Activated T-cell treated with anti-CD3 and anti-CD28 coated beads for 4 hours (primary cell): ENCODE measurements at places on chromosomes 12 and 14.

GRCh38 chr14:56122301-56122700 is 4.1 kb downstream of the PELI2 start:
- no peak for DNase-seq

DNA sequence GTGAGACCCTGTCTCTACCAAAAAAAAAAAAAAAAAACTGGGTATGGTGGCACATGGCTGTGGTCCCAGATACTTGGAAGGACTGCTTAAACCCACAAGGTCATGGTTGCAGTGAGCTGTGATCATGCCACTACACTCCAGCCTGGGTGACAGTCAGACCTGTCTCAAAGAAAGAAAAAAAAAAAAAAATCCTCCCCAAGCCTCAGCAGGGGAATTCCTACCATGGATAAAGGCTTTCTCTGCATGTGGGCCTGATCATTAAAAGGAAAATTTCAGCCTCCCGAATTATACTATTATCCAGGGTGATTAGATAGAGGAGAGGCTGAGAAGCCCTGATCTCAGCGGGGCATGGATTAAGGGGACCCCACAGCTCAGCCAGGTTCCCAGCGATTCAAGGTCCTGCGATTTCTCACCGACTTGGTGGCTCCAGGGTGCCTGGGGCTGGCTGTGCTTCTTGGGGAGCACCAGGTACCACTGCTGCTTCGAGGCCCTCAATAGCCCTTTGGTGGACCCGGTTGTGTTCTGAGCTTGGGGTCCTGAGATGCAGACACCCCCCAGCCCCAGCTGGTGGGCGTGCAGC is 5.6 kb downstream of the SH2B3 start:
- DNase-seq = no peak

DNA sequence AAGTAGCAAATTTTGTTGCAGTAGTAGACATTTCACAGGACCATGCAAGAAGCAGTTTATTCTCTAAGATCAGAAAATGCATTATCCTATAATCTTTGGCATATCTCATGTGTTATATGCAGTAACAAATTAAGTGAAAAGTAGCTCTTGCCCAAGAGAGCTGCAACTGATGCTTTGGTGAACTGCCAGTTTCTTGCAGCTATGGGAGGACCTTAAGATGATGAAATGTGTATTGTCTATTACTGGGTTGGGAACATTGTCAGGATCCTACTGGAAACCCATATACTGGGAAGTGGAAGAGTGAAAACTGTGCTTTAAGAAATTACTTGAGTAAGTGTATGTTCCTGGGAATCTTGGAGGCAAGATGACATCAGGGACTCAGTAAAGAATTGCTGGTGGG is 238.8 kb downstream of the DACT1 start:
- no peak for DNase-seq

DNA sequence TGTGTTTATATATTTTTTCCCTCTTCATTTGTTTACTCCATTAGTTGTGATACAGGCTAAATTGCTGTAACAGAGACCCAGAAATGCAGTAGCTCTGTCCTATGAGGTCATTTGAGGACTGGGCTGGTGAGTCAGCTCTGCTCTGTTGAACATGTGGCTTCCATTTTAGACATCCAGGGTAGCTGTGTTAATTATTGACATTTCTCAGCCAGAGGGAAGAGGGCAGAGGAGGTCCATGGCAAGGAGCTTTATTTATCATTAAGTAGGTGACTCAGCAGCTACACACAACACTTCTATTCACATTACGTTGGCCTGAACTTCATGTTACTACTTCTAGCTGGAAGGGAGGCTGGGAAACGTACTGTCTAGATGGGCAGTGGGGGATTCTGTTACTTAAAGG is 85.4 kb downstream of the PTCSC3 start:
- DNase-seq = no peak

GRCh38 chr14:25150934-25151790 is 101.2 kb upstream of the STXBP6 start:
- no peak for DNase-seq

- DNase-seq = no peak
Observed at GRCh38 chr12:74021937-74022336, 515.7 kb upstream of the ATXN7L3B start.

GRCh38 chr12:31965090-31965489 is 5.9 kb downstream of the RESF1 start:
- DNase-seq = no peak

DNA sequence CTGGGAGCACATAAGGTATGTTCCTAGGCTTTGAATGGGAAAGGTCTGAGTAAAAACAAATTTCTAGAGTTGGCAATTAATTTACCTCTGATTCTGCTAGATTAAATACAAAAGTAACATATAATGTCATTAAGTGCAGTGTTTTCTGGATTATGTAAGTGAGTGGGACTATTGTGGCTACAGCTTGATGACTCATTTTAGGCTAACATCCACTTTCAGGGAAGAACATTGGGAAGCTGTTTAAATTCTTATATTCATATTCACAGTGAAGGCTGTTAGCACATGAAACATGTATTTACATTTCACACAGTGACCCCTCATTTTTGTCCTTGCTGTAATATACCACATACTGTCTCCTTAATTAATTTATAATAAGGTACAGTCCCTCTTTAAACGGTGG is 13.2 kb upstream of the BMAL2 start:
- no peak for DNase-seq

DNA sequence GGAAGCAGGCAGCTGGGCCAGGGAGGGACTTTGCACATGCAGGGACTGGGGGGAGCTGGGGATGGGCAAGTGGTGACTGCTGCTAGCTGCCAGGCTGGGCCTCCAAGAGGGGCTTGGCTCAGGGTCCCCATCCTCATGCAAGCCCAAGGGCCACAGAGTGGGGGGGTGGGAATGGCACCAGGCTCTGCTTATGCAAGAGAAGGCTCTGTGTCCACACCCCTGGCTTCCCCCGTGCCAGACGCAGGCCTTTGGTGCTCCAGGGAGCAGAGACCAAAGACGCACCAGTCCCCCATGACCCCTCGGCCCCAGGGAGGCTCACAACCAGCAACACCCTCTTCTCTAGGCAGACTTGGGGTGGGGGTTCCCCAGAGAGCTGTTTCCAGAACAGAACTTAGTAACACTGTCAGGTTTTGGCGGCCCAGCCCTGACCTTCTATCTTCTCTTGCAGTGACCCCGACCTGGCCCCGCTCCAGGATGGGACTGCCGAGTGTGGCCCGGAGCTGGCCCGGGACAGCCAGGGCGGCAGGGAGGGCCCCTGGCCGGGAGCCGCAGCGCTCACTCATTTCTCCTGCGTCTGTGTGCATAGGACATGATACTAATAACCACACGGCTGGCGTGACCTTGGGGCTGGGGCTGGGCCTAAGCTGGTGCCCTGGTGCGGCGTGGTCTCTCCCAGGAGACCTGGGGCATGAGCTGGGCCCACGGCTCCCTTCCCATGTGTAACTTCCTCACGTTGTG is 14.3 kb downstream of the XRCC3 start:
- no peak for DNase-seq
